ENCODE measurements at places on chromosomes 2 and 18.
A peak's percentile ranks its signal among the peaks of the same experiment; 100 is the strongest.

DNA sequence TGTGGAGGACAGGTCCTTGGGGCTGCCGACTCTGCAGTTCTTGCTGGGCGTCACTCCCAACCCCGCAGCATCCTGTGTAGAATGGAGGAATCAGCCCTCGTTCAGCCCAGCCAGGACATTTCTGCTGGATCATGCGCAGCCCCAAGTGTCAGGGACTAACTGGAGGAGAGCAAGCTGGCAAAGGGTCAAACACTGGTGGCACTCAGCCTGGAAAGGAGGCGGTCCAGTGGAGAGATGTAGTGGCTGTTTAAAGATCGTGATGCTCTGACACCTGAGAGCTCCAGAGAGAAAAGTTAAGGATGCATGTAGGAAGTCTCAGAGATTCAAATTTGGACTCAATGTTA, 63.6 kb upstream of the SH3RF3 start:
- DNase-seq: no peak

DNA sequence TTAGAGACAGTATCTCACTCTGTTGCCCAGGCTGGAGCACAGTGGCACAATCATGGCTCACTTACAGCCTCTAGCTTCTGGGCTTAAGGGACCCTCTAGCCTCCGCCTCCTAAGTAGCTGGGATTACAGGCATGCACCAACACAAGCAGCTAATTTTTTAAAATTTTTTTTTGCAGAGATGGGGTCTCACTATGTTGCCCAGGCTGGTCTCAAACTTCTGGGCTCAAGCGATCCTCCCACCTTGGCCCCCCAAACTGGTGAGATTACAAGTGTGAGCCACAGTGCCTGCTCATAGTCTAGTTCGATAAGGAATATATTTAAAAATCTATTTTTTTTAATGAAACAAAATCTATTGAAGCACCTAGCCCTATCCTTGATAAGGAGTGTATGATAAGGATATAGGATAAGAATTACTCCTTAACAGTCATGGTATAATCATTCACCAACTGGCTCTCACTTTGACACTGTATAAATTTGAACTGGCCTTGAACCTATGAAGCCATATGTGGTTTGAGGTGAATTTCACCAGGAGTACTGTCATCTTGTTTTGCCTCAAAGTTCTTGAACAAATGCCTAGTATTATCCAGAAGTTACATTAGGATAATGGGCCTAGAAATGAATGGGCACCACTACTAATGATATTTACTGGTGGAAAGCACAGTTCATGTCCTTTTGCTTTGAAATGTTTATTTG, 71.1 kb downstream of the EXOC6B start:
- DNase-seq: no peak

DNA sequence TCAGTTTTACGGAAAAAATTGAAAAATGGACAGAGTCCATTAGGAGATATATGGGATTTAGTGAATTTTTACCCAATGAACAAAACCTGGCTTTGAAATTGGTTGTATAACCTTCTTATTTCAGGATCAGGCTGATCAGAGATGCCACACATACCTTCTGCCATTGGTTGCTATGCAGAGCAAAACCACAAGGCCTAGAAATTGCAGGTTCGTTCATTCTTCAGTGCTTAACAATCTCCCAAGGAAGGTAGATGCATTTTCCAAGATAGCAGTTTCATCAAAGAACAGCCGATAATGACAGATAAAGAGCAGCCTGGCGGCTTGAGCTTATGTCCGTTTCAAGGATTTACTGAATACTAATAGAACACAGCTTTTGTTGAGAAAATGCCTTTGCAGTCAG, 868.8 kb downstream of the EPHA4 start:
- no peak for DNase-seq

- DNase-seq: no peak
Observed at GRCh38 chr2:85911097-85911496, 22.3 kb upstream of the ST3GAL5 start.

- DNase-seq: no peak
Observed at GRCh38 chr2:114046866-114047435, 157.1 kb downstream of the ACTR3 start.

GRCh38 chr2:33607251-33607721, 8.2 kb upstream of the FAM98A start:
- no peak for DNase-seq

DNA sequence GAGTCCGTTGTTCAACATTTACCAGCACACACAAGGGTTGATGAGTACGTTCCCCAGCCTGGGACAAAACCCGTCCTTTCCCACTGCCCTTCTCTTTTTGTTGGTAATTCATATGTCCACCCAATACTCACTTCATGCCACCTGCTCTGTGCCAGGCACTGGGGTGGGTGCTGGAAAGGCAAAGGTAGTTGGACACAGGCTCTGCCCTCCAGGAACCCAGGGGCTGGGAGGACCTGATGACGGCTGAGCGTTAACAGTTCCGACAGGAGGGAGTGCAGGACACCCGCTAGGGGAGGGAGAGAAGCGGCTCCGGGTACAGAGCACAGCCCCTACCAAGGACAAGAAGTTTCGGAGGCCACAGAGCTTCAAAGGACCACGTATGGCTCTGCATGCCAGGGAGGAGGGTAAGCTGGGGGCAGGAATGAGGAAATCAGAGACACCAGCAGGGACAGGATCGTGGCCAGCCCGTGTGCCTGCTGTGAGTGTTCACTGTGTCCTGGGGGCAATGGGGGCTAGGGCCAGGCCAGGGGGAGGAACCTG, 134.1 kb upstream of the GPC1 start:
- DNase-seq: no peak

- DNase-seq: no peak
Observed at GRCh38 chr2:120885321-120885720, 149.7 kb downstream of the GLI2 start.

- no peak for DNase-seq
Observed at GRCh38 chr2:212392043-212392442, 146.6 kb downstream of the ERBB4 start.

- no peak for DNase-seq
Observed at GRCh38 chr2:132665401-132666140, 4.4 kb downstream of the LYPD1 start.

DNA sequence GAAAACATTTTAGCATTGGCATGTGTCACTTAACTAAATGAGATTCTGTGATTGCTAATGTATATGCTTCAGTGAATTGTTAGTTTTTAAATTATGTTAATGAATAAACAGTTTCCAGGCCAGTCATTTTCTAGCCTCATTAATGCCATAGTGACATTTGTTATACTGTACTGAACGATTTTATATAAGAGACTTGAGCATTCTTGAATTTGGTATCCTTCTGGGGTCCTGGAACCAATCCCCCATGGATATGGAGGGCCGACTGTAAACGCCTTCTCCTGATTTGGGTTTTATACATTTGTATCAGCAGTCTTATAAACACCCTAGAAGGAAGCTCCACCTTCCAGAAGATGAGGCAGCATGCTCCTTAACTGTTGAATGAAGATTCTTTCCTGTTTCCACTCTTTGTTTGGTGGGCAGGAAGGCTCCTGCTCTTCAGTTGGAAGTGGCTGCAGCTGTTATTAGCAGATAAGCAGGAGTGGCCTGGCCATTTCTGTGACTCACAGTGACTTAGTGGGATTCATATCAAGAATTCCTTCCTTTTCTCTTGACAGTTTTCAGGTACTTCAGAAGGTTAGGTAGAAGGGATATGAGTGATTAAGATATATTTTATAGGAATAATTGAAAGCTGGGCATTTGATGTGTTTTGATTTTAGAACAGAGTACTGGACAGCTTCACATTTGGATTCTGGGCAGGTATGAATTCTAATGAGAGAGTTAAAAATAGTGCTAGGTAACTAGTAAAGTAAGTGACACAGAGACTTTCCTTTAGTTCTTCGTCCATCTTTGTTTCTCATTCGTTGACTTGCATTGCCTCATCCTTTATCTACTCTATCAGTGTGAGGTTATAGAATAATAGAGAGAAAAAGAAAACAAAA, 124.9 kb downstream of the PLCL1 start:
- DNase-seq: no peak

- no peak for DNase-seq
Observed at GRCh38 chr2:186058614-186059013, 320.0 kb downstream of the FSIP2 start.

DNA sequence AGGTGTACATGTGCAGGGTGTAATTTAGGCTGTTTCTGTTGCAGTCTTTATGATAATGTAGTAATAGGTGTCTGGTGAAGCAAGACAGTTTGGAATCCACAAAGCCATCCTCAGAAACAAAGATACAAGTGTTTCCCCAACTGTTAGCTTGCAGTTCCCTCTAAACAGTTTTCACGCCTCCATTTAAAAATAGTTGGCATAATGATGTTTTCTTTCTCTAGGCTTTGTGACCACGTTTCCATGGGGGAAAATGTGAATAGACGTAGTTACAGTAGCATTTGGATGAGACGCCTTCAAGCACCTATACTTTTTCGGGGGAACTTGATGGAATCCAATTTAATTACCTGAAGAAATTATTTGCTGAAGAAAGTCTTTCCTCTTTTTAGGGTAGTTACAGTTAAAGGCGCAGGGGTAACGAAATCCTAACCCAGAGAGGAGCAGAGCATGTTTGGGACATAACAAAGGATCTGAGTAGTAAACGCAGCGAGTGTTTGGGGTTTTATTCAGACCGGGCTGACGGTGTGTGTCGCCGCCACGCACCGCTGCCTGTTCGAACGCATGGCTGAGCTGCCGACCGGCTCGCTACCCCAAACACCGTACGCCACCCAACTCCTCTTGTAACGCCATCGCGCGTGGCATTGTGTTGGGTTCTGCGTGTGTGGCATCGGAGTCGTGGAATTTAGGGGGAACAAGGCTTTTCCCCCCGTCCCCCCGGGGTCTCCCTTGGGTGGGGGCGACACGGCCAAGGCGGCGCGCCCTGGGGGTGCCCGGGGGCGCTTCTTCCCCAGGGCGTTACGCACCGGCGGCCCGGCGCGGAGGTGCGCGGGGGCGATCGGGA, 681 bp upstream of the NRP2 start:
- DNase-seq: no peak

DNA sequence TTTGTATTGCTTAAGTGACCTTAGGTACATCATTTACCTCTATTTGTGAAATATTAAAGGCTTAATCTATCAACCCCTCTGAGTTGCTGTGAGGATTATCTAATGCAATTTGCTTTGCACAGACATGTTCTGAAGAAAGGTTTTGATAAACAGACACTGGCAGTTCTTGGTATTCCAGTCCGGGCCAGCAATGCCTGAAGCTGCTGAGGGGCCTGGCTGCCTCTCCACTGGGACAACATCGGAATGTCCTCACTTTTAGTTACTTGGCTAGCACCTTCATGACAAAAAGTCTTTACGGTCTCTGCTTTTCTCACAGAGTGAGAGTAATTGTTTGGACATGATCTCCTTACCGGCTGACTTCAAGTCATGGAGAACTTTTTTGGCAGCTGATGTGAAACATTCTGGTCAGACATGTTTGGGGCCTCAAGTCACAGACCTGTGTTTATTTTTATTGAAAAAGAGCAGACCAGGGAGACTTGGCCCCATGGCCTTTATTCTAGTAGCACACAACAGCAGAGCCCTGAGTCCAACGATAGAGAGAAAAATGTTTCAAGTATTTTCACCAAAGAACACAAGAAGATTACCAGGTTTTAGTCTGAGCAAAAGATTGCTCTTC, 1112.3 kb upstream of the FANCL start:
- DNase-seq: no peak

DNA sequence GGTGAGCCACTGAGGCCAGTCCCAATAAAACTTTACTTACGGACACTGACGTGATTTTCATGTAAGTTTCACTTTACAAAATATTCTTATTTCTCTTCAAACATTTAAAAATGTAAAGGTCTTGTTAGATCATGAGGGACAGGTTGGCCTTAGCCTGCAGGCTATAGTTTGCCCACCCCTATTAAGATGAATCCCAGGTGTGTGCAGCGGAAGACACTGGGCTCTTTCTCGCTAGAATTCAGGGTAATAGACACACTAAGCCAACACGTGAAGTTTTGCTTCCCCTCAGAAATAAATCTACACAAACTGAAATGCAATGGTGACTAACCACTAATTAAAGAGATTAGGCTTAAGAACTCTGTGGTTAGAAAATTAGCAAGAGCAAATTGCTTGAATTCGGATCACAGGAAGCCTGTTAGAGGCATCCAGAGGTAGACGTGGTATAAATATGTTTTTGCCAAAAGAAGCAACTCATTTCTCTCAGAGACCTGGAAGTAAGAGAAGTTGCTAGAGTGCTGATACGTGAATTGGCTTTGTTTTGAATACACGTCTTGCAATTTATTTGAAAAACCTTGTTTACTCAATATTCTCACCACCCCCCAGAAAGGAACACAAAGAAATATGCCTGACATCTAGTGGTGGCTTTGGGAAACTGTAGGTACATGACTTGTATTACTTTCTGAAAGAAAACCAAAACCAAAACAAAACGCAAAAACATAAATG, 151.6 kb downstream of the DTNB start:
- DNase-seq: no peak

GRCh38 chr18:54263904-54264336, 5.4 kb upstream of the POLI start:
- no peak for DNase-seq

DNA sequence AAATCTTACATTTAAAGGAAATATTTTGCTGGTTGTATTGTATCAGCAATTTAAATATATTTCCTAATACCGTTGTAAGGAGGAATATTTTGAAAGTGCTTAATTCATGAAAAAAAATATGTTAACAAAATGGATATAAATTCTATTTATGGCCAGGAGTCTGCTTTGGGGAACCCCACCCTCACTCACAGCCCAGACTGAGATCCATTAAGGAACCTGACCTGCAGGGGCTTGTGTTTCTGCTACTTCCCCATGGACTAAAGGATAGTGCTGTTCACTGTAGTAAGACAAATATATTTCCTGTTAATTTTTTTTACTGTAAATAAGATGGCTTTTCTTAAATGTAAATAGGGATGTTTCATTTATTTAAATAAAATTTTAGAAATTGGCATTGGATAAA, 221.9 kb upstream of the COL3A1 start:
- DNase-seq: no peak

GRCh38 chr2:234496055-234496834, 636 bp downstream of the ARL4C start:
- peak; percentile 32 for DNase-seq

- DNase-seq: no peak
Observed at GRCh38 chr2:205937211-205937610, 148.8 kb downstream of the INO80D start.

GRCh38 chr2:52570716-52571115, 1196.9 kb upstream of the CHAC2 start:
- no peak for DNase-seq

DNA sequence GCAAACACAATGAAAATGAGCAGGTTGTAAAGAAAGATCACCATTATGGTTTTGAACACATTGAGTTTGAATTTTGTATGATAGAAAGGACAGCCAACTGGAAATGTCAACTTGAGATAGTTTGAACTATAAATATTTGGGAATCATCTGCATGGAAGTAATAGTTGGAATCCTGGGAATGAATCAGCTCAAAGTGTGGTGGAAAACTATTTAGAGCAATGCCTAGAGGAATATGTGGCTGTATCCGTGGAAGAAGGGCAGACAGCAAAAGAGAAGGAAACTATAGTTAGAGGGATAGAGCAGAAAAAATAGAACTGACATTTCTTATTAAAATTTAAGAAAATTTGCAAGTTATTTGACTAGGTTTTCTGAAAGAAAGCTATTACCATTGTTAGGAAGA, 112.5 kb upstream of the OTX1 start:
- no peak for DNase-seq

- no peak for DNase-seq
Observed at GRCh38 chr2:25105336-25106085, 62.9 kb downstream of the POMC start.

- DNase-seq: no peak
Observed at GRCh38 chr2:36441816-36442215, 86.2 kb downstream of the CRIM1 start.

- no peak for DNase-seq
Observed at GRCh38 chr2:205646680-205647079, 35.6 kb upstream of the NRP2 start.
